ENCODE measurements at places on chromosomes 1 and 21.

DNA sequence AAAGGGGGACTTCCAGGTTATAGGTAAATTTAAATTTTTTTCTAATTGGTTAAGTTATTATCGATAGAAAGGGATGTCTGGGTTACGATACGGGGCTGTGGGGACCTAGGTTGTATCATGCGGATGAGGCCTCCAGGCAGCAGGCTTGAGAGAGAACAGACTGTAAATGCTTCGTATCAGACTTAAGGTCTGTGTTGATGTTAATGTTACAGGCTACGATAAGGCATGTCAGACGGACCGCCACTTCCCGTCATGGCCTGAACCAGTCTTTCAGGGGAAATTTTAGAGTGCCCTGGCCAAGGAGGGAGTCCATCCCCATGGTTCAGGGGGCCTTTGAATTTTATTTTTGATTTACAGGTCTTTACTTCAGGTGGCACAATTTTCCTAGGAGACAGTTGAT, 16.7 kb downstream of the ABCG1 start:
- DNase-seq = no peak

DNA sequence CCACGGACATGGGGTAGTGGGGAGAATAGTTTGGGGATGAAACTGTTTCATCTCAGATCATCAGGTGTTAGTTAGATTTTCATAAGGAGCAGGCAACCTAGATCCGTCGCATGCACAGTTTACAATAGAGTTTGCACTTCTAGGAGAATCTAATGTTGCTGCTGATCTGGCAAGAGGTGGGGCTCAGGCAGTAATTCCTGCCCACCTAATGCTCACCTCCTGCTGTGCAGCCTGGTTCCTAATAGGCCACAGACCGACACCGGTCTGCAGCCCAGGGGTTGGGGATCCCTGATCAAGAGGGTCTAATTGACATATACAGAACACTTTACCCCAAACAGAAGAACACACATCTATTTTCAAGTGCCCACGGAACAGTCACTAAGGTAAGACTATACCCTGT, 275.1 kb downstream of the PTPRU start:
- DNase-seq = no peak

DNA sequence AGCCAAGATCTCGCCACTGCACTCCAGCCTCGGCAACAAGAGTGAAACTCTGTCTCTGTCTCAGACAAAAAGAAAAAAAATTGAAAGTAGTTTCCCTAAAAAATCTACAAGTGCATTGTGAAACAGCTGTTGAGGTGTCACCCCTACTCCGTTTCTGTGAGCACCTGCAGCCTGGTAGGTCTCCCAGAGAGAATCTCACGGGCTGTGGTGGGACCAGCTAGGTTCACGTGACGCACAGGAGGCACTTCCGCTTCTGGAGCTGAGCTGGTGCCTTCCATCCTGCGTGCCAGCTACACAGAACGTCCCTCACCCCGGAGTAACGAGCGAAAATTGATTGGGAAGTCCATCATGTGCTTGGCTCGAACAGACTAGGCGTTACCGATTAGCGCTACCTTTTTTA, 66.8 kb downstream of the COL24A1 start:
- DNase-seq = no peak

DNA sequence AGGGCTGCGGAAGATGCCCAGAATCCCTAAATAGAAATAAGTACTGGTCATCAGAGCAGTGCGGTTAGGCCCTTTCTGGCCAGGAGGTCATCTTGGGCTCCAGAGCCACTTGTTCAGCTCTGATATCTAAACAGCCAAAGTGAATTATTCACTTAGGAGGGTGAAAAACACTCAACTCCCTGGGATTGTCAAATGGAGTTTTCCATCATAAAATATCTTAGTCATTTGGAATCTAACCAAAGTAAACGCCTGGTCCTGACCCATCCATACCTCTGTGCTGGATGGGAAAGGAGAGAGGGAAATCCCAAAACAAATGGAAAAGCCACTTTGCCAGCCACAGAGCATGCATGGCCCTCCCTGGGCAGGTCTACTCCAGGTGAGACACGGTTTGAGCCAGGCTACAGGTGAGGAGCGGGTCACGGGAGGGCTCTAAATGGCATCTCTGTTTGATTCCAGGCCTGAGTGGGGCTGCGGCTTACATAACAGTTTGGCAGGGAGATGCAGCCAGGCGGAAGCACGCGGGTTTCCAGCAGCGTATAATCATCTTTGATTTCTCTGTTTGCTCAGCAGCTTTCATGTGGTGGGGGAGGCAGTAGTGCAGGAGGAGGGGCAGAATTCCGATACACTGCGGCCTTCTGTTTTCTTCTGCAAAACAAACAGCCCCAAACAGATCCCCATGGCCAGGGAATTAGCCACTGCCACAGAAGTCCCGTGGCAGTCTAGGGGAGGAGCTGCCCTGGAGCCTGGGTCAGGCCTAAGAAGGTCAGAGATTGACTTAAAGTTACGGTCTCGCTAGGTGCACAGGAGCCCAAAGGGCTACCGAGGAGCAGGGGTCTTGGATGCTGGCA, 59.1 kb upstream of the ZNF648 start:
- DNase-seq = no peak

GRCh38 chr1:180150982-180151381, 3.7 kb upstream of the QSOX1 start:
- peak; percentile 32 for DNase-seq

- no peak for DNase-seq
Observed at GRCh38 chr1:227913764-227914721, 33.7 kb downstream of the WNT9A start.

- no peak for DNase-seq
Observed at GRCh38 chr1:159791461-159791860, 10.7 kb downstream of the DUSP23 start.

GRCh38 chr1:43947061-43947873, 517 bp downstream of the IPO13 start:
- no peak for DNase-seq

DNA sequence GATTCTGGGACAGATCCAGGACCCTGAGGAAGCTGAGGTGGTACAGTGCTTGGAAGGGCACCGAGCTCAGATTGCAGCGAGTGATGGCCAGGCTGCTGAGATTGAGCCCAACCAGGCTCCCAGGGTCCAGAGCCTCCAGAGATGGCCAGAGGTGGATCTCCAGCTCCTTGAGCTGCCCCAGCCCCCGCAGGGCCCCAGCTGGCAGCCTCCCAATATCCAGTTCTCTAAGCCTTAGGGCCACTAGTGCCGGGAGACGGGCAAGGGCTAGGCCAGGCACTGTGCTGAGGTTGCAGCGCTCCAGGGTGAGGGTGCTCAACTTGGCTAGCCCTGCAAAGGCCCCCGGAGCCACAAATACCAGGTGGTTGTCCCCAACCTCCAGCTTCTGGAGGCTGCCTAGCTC, 3.4 kb downstream of the LINGO4 start:
- DNase-seq = no peak

DNA sequence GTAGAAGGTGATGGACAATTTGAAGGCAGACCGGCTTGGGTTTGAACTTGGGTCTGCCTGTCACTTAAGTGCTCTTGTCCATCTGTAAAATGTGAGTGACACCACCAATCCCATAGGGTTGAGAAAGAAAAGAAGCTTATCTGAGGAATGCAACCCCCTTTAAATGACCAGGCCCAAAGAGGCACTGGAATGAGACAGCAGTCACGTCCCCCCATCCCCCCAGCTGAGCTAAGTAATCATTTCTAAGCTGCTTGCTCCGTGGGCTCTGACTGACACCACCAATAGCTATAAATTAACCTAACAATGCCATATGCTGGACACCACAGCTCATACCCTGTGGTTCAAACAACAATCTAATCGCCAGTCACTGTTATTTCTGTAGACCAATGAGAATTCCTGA, 15.1 kb downstream of the LCA5L start:
- DNase-seq = no peak

DNA sequence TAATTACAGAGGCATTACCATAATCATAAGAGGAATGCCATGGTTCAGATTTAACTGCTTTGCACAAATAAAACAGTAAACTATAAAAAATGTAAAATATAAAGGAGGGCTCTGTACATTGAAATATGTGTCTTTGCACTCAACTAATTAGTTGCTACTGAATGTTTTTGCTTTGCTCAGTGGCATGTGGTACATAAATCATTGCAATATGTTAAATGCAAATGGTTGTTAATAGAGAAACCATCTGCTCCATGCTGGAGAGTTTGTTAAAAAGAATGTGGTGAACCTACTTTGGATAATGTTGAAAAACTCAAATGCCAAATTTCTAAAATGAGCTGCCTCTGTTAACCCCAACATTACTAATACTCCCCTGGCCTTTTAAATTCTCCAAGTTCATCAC, 201.5 kb downstream of the NTNG1 start:
- no peak for DNase-seq

- DNase-seq = peak; percentile 94
Observed at GRCh38 chr1:84442256-84442655, 36.8 kb upstream of the RPF1 start.

DNA sequence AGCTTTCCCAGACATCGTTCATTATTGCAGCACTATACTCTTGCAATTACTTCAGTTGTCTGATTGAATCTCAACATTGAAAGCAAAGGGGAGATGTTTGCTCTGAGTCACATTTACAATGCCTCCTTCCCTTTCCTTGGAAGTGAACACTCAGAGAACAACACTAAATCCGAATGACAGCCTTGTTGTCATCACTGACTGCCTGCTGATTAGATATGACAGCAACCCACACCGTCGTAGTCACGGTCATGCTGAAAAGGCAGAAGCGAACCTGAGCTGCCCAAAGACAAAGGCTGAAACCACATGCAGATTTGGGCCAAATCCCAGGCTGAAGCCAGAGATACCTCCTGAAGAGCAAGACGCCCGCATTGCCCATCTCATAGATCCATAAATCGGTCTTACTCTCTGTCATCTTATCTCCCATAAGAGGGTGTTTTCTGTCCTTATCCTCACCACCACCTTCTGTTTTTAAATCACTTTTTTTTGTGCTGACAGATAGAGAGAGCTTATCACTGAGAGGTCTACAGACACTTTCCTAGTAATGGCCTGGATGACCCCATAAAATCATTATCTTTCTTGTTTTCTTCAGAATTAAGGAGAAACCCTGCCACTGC, 47.5 kb downstream of the TMCO4 start:
- no peak for DNase-seq

GRCh38 chr1:244106837-244107493, 55.9 kb downstream of the ZBTB18 start:
- no peak for DNase-seq

DNA sequence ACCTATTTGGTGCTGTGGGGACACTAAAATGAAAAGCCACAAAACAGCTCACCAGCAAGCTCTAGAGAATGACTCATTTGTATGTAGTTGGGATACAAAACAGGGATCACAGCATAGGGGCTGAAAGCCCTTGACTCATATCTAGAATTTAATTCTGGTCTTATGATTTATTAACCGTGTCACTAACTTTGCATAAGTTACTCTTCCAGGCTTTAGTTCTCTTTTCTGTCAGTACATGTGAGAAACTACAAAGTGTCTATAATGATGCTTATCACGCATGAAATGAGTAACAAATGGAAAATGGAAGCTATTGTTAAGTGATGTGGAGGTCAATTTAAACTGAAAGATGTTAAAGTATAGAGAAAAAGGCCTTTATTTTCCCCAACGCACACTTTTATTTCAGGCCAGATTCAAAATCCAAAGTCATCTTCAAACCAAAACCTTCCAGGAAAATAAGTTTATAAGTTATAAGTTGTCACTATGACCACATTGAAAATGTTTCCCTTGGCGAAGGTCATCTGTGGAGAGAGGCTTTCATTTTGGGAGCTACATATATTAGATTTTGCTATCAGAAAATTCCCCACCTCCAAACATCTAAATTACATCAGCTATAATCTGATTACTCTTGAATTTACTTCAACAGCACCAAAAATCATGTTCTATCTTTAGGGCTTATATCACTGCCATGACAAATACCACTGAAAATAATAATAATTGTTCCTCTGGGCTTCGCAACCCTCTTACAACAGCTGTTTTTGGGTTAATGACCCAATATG, 430.5 kb downstream of the MRPL39 start:
- peak; percentile 5 for DNase-seq

GRCh38 chr1:184072376-184072775, 20.8 kb downstream of the TSEN15 start:
- peak; percentile 37 for DNase-seq

DNA sequence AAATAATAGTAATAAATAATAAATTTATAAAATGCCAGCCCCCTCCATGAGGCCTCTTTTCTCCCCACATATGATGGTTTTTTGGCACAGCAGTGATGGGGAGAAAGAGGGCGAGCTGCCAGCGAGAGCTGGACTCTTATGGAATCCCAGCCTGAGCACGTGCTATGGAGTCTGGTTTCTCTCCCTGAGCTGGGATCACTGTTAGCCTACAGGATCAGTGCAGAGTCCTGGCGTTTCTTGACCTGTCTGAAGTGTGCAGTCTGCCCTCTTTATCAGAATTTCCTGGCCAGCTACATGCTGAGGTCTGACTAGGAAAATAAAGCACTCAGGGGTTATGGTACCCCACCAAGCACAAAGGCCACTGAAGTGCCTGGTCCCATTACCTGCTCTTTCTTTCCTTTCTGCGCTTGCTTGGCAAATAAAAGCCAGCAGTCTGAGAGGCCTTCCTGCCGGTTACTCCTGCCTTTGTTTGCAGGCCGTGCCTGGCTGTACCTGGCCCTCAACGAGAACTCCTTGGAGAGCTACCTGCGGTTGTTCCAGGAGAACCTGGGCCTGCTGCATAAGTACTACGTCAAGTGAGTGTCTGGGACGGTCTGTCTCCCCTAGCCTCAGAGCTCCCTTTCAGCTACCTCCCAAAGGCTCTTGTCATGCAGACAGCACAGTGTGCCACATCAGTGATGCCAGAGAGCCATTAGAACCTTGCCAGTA, 18.5 kb upstream of the SLC25A34 start:
- no peak for DNase-seq

- peak; percentile 36 for DNase-seq
Observed at GRCh38 chr1:94247138-94248094, 10.0 kb upstream of the ARHGAP29 start.

- peak; percentile 19 for DNase-seq
Observed at GRCh38 chr1:99004254-99004860, 304 bp downstream of the PLPPR5 start.

- DNase-seq = no peak
Observed at GRCh38 chr1:234997896-234998741, 130.5 kb downstream of the TOMM20 start.

DNA sequence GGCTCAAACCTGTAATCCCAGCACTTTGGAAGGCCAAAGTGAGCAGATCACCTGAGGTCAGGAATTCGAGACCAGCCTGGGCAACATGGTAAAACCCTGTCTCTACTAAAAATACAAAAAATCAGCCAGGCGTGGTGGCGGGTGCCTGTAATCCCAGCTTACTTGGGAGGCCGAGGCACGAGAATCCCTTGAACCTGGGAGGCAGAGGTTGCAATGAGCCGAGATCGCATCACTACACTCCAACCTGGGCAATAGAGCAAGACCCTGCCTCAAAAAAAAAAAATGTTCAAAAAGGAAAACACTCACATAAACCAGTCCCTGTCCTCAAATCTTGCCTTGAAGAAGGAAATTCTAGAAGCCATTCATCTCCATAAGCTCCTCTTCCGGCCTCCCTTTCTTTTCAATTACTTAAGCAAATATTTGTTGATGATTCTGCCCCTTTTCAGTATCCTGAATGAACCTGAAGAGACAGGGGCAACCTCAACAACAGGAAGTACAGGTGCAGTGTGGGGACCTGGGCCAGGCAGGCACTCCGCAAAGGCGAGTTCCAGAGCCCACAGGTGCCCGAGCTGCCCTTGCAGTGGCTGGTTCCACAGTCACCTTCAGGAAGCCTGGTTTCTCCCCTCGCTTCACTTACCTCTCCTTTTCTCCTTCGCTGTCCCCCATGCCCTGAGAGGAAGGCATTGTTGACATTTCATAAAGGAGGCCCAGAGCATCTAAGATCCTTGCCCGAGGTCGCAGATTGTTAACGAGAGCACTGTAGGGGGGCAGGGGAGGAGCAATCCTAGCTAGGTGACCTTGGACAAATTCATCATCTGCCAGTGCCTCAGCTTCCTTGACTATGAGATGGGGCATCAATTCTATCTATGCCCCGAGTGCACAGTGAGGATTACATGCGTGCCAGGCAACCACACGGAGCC, 8.9 kb upstream of the LEFTY1 start:
- DNase-seq = no peak

All from IMR-90 (cell line).